ENCODE measurements at places on chromosomes 4 and X.

GRCh38 chr4:15031197-15031596, 28.9 kb downstream of the CPEB2 start:
- DNase-seq = no peak

- no peak for DNase-seq
Observed at GRCh38 chrX:40278340-40279090, 180.8 kb upstream of the BCOR start.

DNA sequence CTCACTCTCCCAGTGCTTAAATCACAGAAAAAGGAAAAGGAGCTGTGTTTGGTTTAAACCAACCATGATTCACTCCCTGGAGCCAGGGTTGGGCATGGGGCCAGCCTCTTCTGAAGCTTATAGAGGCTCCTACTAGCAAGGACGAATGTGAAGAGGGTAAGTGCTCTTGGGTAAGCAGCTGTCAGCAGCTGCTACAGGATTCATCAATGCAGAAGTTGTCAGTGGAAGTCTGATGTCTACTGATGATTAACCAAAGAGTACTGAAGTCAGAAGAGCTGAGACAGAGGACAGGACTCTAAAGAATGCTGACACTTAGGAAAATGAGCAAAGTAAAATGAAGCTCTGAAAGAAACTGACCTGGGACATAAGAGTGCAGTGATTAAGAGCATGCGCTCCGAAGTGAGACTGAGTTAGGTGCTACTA, 32.7 kb upstream of the JADE1 start:
- no peak for DNase-seq

DNA sequence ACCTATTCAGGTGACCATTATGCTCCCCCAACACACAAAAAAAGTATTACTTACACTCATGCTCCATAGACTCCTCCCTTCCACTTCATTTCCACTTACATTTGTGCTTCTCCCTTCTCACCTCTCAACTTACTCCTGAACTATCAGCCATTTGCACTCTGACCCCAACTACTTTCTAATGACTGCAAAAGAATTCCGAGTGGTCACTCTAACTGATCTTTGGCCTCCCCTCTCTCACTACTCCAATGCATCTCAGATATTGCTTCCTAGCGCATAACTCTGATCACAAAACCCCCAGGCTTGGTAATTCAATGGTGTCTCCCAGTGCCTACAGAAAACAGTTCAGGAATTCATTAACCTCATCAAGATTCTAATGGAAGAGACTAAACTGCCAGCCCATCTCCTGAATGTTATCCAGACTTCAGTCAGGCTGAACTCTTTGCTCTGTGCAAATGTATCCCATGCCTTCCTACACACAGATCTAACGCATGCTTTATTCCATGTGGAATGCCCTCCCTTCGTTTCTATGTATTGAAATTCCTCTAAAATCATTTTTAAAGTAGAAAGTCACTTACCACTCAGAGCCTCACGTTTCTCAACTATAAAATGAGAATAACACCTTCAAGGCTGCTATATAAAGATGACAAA, 61.1 kb downstream of the FRYL start:
- no peak for DNase-seq

DNA sequence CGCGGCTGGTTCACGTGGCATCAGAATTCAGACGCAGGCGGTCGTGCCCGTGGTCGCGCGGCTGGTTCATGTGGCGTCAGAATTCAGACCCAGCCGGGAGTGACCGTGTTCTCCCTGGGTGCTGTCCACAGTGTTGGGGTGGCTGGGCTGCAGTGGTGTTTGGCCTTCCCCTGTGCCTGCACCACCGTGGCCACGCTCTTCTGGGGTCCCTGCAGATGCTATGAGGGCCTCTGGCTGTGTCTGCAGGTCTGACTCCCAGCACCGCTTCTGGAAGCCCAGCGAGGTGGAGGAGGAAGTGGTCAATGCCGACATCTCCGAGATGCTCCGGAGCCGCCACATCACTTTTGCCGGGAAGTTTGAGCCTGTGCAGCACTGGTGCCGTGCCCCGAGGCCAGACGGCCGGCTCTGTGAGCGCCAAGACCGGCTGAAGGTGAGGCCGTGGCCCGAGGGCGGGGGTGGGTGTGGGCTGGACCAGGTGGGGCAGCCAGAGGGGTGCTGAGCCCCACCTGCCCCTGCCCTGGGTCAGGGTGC, 26.4 kb downstream of the NKX1-1 start:
- DNase-seq = no peak

GRCh38 chr4:100285121-100285520, 94.9 kb upstream of the DDIT4L start:
- no peak for DNase-seq

- DNase-seq = no peak
Observed at GRCh38 chr4:152039023-152039481, 278.2 kb upstream of the GATB start.

- DNase-seq = no peak
Observed at GRCh38 chr4:19021617-19022016, 1000.1 kb upstream of the LCORL start.

DNA sequence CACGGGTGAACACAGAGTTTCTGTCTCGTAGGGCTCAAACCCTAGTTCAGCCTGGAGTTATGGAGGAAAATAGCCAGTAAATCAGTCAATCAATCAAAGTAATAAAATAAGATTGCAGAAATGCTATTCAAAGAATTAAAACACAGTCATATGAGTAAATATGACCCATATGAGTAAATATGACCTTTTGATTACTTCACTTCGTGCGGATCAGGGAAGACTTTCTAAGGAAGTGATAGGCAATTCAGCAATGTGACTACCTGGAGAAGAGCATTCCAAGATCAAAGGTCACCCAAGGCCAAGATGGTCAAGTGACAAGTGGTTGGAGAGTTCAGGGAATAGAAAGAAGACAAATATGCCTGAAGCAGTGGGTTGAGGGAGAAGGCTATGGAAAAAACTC, 722.6 kb downstream of the ADGRL3 start:
- no peak for DNase-seq

- no peak for DNase-seq
Observed at GRCh38 chr4:188201851-188202250, 62.6 kb downstream of the TRIML1 start.

- no peak for DNase-seq
Observed at GRCh38 chrX:45842926-45843315, 642.2 kb upstream of the DIPK2B start.

GRCh38 chr4:95107635-95108034, 349.9 kb downstream of the BMPR1B start:
- no peak for DNase-seq

DNA sequence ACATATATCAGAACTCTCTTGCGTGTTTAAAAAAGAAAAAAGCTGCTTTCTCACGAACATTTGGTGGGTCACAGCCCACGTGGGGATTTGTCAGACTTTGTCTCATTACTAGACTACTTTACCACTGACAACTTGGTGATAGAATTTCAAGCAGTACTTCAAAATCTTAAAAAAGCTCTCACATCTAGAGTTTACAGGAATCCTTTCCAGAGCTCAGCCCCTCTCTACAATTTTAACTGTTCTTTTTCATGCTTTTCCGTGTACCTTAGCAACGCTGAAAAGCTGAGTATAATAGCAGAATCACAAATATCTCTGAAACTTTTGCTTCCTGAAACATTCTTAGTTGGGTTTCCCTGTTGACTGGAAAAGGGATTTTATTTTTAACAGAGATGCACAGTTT, 50.2 kb downstream of the SMAD1 start:
- DNase-seq = no peak
